ENCODE measurements at places on chromosomes 5 and 9.
A peak's percentile ranks its signal among the peaks of the same experiment; 100 is the strongest.

DNA sequence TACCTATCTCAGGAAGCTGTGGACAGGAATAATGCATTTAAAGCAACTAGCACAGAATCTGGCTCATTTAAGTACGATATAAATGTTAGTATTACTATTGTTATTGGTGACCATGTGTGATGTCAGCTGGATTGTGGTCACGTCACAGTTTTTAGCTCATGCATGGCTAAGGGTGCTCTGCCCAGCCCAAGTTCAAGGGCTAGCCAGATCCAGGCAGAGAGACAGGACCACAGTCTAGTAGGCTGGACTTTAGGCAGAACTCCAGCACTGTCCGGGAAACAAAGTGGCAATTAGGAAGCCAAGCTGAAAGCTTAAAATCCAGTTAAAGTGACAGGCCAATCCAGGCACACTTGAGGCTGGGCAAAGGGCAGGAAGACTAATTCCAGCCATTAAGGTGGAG is 273.6 kb downstream of the ADAMTSL1 start:
- DNase-seq: no peak

GRCh38 chr9:109440797-109441287 is 57.3 kb downstream of the PTPN3 start:
- DNase-seq: no peak

- DNase-seq: no peak
Observed at GRCh38 chr9:98391406-98391805, 136.0 kb upstream of the TBC1D2 start.

- no peak for DNase-seq
Observed at GRCh38 chr5:10875201-10875768, 114.3 kb upstream of the DAP start.

- no peak for DNase-seq
Observed at GRCh38 chr9:13677801-13678200, 398.3 kb upstream of the MPDZ start.

DNA sequence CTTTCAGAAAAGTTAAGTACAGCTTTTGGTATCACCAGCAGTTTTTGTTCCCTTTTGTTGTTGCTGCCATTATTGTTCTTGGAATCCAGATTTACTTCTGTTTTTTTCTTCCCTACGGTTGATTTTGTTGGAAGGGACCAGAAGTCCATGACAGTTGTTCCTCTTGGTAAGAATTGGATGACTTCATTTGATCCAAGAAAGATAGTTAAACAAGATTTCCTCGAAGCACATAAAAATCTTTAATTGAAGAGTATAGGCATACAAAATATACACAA is 65.4 kb downstream of the CDC42SE2 start:
- no peak for DNase-seq

DNA sequence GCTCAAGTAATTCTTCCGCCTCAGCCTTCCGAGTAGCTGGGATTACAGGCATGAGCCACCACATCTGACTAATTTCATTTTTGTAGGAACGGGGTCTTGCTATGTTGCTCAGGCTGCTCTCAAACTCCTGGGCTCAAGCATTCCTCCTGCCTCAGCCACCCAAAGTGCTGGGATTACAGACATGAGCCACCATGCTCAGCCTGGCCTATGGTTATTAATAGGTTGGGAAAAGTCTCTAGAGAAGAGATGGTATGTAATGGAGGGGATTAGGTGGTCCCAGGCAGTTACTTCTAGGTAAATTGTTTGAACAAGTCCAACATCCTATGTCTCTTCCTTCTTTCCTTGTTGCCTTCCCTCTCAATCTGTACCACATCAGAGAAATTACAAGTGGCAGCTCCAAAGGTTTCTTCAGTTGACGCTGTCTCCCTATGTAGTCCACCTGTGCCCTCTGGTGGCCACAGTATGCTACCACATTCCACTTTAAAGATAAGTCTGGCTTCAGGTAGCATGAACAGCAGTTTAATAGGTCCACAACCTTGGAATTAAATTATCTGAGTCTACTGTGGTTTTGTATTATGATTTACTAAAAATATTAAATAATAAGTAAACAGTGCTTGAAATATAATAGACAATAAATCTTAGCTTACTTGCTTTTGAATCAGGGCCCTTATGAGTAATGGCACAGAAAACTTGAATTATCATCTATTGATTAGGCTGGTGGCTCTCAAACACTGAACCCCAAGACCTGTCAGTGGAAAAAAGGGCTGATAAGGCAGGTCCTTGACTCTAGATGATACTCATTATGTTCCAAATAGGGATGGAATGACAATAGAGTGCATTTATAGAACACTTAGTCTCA is 9.7 kb downstream of the TIGD6 start:
- DNase-seq: peak; percentile 9

- no peak for DNase-seq
Observed at GRCh38 chr5:58012801-58013315, 447.0 kb downstream of the PLK2 start.

- no peak for DNase-seq
Observed at GRCh38 chr5:110909415-110909814, 162.1 kb upstream of the TSLP start.

DNA sequence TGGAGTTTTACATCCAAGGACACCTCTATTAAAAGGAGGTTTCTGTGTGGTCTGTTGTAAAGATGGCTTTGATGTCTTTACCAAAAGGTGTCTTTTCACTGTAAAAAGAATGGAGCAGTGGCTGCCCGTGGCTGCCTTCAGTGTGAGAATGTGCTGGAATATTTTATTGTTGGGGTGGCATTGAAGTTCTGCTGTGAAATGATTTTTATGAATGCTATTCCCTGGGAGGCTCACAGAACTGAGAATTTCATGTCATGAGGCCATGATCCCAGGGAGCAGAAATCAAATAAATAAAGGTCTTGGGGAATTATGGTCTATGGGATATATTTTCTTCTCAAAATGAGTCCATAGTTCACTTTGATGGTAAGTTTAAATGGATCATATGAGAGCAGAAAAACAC is 425.2 kb upstream of the ZNF608 start:
- no peak for DNase-seq

DNA sequence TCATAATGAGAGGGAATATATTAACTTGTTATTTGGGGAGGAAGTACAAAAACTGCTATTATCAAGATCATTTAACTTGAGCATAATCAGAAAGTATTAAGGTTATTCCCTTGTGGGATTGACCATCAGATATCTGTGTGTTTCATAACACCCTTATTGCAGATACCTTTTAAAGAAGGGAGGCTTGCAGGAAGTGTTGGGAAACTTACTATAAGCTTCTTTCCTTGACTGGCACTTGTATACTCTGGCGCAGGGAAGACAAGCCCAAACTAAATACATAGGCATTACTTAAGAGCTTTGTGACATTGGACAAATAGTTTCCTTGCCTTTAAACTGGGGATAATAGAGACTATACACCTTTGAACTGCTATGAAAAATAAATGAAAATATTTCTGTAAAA is 50.9 kb downstream of the PIK3R1 start:
- DNase-seq: no peak

DNA sequence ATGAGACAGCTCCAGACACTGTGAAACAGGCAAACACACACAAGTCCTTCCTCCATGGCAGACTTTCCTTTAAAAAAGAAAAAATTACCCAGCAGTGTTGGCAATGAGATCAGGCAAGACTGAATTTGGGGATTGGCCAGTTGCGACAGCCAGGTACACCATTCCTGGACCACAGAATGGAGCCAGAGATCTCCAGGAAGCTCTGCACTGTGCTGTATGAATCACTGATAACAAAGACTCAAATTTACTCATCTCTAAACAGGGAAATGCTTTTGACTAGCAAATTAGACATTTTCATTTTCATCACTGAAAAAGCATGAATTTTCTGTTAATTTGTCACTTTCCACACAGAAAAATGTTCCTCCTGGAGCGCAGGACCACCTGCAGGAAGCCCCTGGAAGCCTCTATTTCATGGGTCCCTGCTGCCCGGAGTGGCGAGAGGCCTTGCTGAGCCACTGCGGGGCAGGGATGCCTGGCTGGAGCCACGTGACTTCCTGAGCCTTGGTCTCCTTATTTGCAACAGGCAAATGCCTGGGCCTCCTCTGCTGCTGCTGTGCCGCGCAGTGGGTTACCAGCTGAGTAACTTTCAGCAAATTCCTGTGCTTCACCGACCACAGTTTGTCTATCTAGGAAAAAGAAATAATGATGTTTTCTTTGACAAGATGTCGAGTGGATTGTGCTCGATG is 185.9 kb upstream of the ZNF618 start:
- no peak for DNase-seq

DNA sequence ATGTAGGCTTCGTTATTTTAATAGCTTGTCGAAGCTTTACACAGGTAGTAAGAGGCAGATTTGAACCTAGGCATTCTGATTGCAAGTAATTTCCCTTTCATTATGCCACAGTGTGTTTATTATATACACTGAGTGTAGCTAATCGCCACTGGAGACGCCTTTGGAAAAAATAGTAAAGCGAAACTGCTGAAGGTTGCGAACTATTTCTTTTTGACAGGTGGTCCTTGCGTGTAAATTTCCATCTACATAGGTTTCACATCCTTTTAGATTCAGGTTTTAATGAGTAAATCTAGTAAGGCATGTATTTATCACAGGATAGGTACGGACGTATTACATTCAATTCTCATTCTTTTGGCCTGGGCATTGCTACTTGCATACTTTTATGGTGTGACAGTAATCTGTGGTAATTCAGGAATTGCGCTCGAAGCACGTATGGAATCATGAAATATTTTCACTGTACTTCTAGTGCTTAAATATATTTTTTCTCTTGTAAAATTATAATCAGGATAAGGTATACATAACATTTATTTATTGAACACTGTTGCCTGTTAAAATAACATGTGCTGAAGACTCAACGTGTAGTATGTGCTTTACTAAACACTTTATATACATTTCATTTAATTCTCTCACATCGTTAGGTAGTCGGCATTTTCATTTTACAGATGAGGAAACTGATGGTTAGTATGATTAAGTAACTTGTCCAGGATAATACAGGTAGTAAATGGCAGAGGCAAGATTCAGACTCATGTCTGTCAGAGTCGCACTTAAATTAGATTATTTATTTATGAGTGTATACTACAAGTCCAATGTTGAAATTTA is 1.8 kb downstream of the MARCHF6 start:
- DNase-seq: no peak

DNA sequence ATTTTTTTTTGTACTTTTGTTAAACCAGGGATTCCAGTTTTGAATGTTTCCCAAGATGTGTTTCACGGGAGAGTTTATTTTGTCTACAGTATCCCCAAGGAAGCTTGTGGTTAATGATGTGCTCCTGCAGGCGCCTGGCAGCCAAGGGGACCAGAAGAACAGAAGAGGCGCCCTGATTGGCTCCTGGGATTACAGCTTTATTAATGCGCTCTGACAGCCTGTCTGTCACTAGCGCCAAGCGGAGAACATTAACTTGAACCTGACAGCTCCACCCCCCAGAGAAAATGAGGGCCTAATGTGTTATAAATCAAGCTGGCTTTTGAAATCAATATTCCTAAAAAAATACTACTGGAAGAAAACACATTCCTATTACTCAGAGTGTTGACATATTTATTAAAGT is 5.0 kb upstream of the FBXL7 start:
- no peak for DNase-seq

DNA sequence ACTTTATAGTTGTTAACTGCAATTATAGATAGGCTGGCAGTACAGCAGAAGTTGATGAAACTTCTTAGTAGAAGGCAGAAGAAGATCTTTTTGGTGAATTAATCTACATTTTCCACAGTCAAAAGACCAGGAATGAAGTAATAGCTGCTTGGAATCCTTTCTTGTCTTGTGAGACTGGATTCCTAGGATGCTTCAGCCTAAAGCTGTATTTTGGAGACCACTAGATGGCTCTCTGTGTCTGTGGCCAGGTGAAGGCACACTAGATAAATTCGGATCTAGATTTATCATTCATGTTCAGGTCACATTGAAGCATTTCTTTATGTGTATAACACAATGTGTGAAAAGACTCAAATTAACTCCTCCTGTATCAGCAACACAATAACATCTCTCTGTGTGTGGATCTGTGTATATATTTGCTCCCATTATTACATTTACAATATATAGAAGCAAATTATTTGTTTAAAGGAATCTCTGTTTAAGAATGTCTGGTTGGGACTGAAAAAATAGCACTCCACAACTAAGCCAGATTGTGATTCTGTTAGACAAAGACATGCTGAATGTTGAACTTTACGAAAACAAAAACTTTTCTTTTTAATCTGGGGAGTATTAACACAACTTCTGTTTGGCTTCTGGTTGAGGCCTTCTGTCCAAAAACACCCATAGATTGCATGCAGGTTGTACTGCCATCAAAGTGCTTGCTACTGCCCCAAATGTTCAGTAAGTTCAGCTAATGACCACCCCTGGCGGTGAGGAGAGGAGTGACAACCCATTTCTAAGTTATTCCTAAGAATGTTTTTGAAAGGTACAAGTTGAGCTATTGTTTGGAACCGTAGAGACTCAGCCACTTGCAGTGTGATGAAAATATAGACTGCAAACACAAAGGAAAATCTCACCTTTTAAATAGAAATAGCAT is 10.6 kb downstream of the GRIN3A start:
- DNase-seq: no peak

GRCh38 chr5:180339583-180340183 is 13.5 kb downstream of the GFPT2 start:
- DNase-seq: no peak

DNA sequence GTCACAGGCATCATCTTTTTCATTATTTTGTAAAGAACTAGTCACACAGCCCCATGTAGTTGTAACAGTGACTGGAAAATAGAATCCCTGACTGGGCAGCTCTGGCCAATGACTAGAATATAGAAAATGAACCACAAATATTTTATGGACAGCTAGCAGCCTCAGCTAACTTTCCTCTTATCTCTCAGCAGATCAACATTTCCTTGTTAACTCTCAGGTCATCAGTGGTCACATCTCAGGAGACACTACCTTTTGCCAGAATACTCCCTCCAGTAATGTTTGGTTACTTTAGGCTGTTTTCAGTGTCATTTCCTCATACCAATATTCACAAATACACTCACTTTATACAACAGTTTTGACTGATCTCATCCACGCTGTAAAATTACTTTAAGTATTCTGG is 43.9 kb downstream of the FAM169A start:
- no peak for DNase-seq

DNA sequence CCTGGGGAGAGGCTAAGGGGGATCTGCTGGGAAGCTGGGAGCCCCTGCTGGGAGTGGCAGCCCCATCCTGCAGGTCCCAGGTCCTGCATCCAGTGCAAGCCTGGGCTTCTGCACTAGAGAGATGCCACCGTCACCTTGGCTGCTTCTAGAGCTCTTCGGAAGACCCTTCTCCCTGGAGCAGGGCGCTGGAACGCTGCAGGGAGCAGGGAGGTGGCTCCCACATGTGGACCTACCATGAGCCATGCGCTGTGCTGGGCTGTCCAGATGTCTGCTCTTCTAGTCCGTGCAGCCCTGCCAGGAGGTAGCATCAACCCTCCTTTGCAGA is 90.9 kb upstream of the PHYKPL start:
- DNase-seq: no peak

DNA sequence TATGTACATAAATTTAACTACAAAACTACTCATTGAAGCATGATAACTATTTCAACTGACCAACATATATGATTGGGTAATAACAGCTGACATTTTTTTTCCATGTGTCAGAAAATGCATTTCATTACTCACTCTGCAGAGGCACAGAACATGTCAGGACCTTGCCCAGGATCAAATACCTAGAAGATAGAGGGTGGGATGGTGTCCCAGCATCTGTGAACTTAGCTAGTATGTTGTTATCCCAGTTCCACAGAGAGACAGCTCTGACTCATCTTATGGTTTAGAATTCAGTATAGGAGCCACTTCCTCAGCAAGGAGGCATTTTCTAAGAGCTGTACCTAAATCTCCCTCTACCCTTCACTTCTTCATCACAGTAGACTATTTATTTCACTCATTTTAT is 1198.6 kb upstream of the ACO1 start:
- DNase-seq: no peak

All from stimulated activated CD8-positive, alpha-beta memory T cell treated with anti-CD3 and anti-CD28 coated beads, Interleukin-7, amount 100 ng/mL, for 1 hour (primary cell).